ENCODE measurements at places on chromosomes 5 and 9.
A peak's percentile ranks its signal among the peaks of the same experiment; 100 is the strongest.

GRCh38 chr9:117926031-117926658 is 221.9 kb downstream of the TLR4 start:
- DNase-seq: no peak

DNA sequence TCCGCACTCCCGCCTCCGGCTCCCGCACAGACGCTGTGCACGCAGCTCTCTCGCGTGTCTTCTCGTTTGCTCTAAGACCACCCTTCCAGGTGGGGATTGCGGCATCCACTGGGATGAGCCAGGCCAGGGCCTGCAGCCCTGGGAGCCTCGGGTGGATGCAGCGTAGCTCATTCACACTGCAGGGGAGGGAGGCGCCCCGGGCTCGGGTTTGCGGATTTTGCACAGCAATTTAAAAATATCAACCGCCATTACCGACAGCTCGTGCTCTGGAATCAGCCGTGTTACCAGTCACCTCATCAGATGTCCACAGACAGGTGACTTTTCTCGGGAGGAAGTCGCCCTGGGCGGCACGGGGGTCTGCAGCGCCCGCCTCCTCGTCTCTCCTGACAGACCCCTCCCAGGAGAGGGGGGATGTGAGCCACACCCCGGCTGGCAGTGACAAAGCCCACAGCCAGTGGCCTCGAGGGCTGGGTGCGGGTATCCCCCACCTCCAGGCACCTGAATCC is 20.8 kb upstream of the SLC6A3 start:
- DNase-seq: no peak

DNA sequence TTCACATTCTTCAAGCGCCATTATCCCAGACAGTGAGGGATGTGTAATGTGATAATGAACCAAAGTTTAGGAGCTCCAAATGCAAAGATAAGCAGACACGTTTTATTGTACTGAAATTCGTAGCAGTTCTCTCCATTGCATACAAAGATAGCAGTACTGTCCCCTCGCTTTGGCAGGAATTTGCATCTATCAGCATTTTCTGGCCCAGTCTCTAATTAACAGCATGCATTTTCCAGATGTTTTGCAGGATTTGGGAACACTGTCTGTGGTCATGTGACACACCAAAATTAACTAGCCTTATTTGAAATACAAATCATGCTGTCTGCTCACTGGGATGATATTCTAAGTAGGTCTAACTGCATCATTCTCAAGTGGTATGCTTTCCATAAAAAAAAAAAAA is 235.9 kb upstream of the TRPM3 start:
- DNase-seq: no peak

- DNase-seq: peak; percentile 31
Observed at GRCh38 chr5:107670087-107670931, 428 bp downstream of the EFNA5 start.

- DNase-seq: no peak
Observed at GRCh38 chr5:118211606-118212005, 776.7 kb downstream of the DTWD2 start.

GRCh38 chr5:158039911-158040347 is 181.0 kb upstream of the CLINT1 start:
- DNase-seq: no peak

GRCh38 chr9:98427491-98427890 is 172.0 kb upstream of the TBC1D2 start:
- no peak for DNase-seq

GRCh38 chr5:55232985-55233928 is at the start of gene CCNO:
CCNO (minus strand) TSS chr5:55233608; CDS start chr5:55233523, 85 bp downstream.
- DNase-seq: peak; percentile 84

DNA sequence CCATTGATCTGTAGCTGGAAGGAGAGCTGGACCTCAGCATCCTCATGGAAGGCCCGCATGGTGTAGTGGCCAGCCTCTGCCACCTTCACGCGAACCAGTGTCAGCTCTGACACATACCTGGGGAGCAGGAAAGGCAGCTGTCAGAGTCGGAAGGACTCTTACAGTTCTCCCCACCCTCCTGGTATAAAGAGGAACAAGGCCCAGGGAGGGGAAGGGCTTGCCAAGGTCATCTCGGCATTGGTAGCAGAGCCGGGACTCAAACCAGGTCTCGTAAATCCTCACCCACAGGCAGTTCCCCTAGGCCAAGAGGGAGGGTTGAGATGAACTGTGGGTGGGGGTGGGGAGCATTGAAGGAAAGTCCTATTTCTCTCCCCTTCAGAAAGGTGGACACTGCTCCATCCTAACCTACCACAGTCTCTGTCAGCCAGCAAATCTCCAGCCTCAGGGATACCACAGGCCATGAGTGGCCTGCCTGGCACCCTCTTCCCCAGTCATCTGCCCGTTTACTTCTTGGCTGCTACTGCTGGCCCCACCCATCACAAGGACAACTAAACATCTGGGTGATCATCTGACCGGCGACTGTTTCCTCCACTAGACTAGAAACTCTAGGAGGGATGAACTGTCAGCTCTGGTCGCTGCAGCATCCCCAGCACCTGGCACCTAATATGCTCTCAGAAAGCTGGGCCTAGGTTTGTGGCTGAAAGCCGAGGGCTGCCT is 23.5 kb downstream of the PDGFRB start:
- no peak for DNase-seq

GRCh38 chr9:100317706-100318105 is 35.0 kb downstream of the TEX10 start:
- DNase-seq: no peak

GRCh38 chr5:126871441-126871840 is 94.5 kb downstream of the LMNB1 start:
- DNase-seq: no peak

DNA sequence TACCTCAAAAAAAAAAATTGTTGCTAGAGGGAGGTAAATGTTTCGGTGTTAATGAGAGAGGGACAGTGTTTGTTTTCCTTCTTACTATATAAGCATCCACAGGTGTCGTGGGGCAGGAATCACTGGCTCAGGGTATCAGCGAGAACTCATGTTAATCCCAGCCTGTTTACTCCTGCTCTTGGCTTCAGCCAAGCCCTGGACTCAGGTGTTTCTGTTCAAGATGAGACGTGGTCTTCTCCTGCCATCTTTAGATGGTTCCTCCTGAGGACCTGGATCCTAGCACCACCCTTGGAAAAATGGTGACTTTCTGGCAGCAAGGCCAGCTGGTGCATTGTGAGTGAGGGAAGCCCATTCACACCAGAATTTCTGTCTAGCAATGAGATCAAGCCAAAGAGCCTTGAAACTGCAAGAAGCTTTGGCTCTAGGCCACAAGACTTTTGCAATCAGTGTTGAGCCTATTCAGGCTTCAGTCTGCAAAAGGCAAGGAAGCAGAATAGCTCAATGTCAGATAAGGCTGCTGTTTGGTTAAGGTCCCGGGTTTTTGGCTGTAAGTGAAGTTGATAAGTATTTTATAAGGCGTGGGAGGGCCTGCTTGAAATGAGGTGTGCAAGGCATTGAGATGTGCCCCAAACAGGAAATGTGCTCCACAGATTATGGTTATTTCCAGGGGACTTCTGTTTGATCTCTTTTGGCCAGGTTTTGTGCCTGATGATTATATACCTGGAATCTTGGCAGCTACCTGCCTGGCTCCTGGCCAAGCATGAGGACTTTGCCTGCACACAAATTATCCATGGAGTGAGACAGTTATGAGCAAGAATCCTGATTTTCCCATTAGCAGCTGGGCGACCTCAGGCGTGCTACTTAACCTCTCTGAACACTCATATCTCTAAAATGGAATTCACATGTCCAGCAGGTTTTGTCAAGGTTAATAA is 99.8 kb downstream of the TENT4A start:
- no peak for DNase-seq

GRCh38 chr9:35844628-35845270 is 15.7 kb downstream of the TMEM8B start:
- DNase-seq: no peak

DNA sequence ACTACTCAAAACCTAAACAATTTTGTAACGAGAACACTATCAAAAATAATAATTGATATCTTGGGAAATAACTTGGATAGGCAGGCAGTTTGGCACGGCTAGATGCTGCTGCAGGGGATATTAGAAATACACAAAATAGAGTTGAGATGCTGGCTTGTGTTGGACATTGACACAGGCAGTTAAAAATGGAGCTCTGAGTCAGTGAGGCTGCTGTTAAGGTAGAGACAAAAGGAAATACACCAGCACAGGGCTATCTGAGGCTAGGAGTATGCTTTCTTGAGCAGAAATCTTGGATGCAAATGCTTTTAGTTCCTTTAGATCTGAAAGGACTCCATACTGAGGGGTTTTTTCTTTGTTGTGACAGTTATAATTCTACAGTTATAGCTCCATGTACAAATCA is 16.6 kb downstream of the TENT2 start:
- no peak for DNase-seq

DNA sequence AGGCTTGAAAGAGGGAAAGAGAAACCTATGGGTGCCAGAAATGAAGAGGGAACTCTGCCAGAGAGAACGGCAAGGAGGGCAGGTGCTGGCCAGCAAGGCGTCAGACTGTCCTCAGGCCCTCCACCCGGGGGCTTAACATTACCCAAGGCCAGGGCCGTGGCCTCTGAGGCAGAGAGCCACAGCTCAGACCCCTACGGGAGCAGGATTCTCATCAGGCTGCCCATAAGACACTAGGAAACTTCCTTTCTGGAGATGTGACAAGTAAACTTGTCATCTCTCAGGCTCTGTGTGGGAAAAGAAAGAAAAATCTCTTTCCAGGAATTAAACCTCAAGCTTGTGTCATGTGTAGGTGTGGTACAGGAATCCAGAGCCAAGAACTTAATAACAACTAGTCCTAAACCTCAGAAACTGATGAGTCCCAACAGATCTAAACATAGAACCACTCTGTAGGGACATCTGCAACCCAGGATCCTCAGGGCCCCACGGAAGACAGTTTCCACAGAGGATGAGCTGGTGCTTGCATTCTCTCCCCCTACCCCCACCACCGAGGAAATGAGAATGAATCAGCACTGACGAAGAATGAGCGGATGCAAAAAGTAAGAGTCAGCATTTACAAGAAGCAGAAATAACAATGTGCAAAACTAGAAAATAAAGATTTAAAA is 74.3 kb downstream of the DCP2 start:
- no peak for DNase-seq

DNA sequence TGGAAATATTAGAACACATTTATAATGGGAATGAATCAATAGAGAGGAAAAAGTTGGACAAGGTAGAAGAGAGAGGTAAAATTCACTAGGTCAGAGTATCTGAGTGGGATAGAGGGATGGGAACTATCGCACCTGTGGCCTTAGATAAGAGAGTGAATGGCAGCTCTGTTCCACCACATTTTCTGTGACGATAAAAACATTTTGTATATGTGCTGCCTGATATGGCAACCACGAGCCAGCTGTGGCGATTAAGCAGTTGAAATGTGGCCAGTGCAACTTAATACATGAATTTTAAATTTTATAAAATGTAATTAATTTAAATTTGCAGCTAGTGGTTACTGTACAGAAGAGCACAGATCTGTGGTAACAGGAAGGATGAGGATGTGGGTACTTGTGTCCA is 46.7 kb downstream of the ZNF354A start:
- DNase-seq: no peak

GRCh38 chr9:29150606-29151005 is 1577.3 kb upstream of the C9orf72 start:
- no peak for DNase-seq

DNA sequence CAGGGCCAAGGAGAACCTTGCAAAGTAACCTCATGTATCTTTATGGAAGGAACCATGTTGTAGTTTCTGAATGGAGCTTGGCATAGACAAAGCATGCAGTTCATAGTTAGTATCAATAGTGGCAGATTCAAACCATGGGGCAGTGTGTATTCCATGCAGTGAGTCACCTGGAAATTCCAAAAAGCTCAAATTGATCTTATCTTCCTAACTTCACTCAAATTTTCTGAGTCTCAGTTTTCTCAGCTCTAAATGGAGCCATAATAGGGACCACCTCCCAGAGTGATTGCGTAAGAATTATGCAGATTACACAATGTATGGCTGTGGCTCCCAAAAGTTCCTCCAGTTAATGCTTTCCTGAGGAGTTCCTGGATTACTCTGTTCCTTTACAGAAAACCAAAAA is 549.9 kb upstream of the KLF4 start:
- no peak for DNase-seq

DNA sequence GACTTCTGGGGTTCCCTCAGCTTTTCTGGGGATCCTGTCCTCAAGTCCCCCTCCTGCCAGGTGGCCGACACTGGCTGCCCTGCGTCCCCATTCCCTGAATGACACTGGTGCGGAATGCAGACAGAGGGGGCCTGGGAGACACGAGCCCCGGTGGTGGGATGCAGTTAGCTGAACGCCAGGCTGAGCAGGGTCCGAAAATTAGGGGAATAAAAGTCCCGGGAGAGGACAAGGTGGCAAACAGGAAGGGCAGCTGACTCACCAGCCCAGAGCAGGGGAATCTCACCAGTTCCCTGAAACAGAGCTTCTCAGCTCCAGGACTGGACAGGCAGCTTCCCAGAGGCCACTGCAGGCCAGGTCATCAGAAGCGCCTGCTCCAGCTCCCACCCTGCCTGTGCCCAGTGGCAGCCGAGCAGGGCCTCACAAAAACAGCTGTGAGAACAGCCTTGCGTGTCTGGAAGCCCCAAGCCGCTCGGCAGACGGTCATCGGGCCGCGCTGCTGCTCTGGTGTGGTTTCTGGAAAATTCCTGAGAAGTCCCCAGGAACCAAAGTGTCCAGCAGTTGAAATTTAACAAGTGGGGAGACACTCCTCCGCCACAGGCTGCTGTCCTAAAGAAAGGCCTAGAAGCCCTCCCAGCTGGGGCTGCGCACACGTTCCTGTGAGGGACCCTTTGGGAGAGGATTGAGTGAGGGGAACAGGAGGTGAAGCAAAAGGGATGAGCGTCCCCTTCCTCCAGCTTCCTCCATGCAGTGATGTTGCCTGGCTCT is 47.6 kb upstream of the EXOC3 start:
- no peak for DNase-seq

- no peak for DNase-seq
Observed at GRCh38 chr9:3508521-3509291, 17.1 kb downstream of the RFX3 start.

All from Caco-2 (cell line).